Naive thymus-derived CD8-positive, alpha-beta T cell (primary cell): ENCODE measurements at places on chromosomes 13 and 19. TPM values are rescaled to one million over a fixed set of nuclear protein-coding genes. Genes with fewer than 3 reads are reported as not detected.

- DNase-seq, result no peak
Measured at GRCh38 chr19:34276614-34277013, 22.3 kb downstream of the GARRE1 start.

DNA sequence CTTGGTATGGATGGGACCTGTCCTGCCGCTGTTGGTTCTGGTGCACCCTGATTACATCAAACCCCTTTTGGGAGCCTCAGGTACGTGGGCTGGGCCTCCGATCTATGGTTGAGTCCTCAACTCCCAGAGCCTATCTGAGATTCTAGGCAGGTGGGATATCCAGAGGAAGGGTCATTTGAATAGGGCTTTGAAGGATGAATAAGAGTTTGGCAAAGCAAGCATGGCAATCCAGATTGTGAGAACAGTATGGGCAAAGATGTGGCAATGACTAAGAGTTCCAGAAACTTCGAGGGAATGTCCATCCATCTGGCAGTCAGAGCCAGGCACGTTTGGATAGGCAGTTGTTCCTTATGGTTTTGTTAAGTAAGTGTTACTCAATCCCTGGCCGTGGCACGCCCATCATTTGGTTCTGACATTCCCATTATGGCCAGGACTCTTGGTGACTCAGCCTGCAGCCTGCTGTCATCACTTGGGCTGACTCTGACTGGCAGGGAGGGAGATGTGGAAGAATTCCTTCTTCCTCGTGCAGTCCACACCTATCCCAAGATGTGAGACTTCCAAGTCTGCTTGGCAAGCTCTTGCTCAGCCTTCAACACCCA lies 21.5 kb downstream of the CYP4F22 start:
- no peak for DNase-seq

DNA sequence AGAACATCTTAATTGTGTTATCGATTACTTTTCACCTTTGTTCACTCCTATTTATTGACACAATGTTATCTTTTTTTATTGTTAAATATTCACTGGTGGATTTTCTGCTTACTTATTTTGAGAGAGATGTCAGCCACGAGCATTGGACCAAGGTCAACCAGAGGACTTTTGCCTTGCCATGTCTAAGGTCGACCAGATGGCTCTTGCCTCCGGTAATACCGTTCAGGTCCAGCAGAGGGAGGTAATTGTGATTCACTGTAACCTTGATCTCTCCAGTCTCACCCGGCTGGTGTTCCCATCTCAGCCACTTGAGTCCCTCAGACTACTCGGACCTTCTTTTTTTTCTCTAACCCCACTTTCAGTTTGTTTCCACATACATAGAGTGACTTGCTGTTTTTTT lies 1438.1 kb downstream of the UQCRFS1 start:
- DNase-seq, result no peak

NPAS1 gene
- polyA plus RNA-seq, result 0.60 TPM

- no peak for DNase-seq
Measured at GRCh38 chr13:73733706-73734105, 400.5 kb downstream of the KLF12 start.

LAIR1 gene
- 59.9 TPM for polyA plus RNA-seq

- no peak for DNase-seq
Measured at GRCh38 chr19:49543032-49543431, 15.2 kb downstream of the RCN3 start.

SHANK1 gene
- 0.96 TPM for polyA plus RNA-seq

FXYD7 gene
- 10.2 TPM for polyA plus RNA-seq

- DNase-seq, result peak; percentile 68
Measured at GRCh38 chr19:48644839-48645619, 958 bp downstream of the CA11 start.

GRCh38 chr19:38682872-38683392 lies 35.5 kb downstream of the ACTN4 start:
- no peak for DNase-seq

GRCh38 chr19:18457483-18458331 lies 19.8 kb upstream of the ISYNA1 start:
- DNase-seq, result no peak

ADAMTS10 gene
- 2.0 TPM for polyA plus RNA-seq

GRCh38 chr19:13050274-13050673 lies 52.4 kb downstream of the LYL1 start:
- no peak for DNase-seq

GRCh38 chr13:91308299-91308698 lies 39.2 kb upstream of the MIR17HG start:
- no peak for DNase-seq

- no peak for DNase-seq
Measured at GRCh38 chr19:28934631-28935030, 278.3 kb downstream of the UQCRFS1 start.

AMH gene
- polyA plus RNA-seq, result not detected

ZNF738 gene
- 3.9 TPM for polyA plus RNA-seq

DNA sequence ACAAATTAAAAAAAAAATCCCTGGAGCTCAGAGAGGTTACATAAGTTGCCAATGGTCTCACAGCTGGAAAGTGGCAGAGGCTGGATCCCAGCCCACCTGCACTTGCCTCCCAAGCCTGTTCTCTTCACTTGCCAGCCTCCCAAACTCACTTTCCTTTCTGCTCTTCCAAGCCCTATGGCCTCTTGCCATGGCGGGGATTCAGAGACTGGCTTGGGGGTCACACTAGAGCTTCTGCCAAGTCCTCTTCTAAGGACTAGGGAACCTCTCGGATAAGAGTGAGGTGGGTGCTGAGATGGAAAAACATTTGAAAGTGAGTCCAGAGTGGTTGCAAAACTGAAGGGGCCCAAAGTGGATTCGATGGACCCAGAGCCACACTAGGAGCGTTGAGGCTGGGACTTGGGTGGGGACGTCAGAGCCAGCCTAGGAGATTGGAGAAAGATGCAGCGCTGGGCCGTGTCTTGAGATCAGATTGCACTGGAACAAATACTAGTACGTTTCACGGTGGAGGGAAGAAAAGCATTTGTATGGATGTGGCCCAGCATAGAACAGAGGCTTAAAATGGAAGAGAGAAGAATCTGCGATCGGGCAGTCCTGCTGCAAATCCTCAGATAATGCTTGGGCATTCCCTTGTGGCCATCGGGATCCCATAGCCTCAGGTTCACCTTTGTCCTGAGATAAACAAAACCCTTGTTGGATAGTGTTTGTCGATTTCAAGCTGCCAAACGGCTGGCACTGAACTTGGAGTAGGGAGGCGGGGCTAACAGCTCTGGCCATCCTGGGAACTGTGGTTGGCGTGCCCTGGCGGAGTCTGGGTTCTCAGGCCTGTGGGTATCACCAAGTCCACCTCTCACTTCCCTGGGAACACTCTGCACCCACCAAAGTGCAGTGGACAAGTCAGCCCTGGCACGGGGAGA lies 84.8 kb downstream of the ING1 start:
- no peak for DNase-seq

CARS2 gene
- 35.9 TPM for polyA plus RNA-seq

DNA sequence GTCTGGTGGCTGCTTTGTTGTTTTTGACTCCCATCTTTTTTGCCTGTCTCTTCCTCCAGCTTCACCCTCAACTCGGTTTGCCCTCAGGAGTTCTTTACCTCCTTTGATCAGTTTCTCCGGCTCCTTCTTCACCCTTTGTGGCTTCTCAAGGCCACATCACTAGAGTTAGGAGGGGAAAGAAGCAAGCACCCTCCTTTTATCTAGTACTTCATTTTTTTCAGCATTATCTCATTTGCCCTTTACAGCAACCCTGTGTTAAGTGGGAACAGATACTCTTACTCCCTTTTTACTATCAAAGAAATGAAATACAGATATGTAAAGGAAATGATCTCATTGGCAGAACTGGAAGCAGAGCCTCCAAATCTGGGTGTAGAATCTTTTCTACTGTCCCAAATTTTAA lies 26.9 kb downstream of the RAP2A start:
- no peak for DNase-seq

DNA sequence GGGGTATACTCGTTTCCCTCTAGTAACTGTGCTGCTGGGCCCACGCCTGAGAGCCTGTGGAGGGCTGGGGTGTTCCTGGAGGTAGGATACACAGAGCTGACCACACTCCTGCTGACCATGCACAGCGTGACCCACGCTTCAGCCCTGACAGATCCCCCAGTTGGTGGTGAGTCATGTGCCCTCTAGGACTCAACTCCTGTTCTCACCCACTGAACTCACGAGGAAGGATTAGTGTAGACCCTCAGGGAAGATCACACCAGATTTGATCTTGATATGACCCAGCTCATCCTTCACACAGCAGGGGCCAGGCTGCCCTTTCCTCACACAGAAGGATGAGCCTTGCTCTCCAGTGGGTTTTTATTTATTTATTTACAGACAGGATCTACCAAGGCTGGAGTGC lies 13.3 kb upstream of the ACP7 start:
- no peak for DNase-seq

LILRB2 gene
- not detected for polyA plus RNA-seq

ZNF132 gene
- polyA plus RNA-seq, result 3.1 TPM

DNA sequence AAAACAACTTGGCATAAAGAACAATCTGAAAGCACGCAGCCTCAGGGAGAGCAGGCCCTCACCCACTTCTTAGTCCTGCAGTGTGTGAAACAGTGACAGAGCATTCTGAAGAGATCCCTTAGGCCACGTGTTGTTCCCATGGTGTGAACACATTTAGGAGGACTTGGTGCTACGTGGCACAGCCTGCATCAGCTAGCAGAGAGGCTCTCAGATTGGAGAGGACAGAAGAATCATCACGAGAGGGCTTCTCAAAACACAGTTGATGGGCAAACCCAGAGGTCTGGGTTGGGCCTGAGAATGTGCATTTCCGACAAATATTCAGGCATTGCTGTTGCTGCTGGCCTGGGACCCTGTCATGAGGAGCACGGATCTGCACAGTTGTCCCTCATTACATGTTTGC lies 26.1 kb upstream of the TFDP1 start:
- no peak for DNase-seq

GRCh38 chr19:11387162-11388034 lies 3.3 kb upstream of the EPOR start:
- DNase-seq, result no peak

DNA sequence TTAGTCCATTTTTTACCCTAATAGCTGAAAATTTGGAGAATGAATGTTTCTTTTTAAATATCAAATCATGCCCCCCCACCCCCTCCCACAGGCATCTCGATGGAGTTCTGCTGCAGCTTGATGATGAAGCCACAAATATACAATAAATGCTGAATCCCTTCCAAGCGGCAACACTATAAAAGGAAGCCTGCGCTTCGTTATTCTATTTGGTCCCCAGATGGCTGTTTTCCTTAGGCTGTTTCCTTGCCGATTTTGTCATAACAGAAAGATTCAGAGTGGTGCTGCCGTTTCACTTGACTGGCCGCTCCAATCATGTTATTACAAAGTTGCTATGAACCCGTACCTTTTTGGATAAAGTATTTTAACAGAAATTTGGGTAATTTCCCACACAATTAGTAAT lies 79.5 kb downstream of the MYO16 start:
- no peak for DNase-seq

GRCh38 chr13:106756446-106756845 lies 188.5 kb upstream of the ARGLU1 start:
- DNase-seq, result no peak

SLC15A1 gene
- polyA plus RNA-seq, result not detected

DNA sequence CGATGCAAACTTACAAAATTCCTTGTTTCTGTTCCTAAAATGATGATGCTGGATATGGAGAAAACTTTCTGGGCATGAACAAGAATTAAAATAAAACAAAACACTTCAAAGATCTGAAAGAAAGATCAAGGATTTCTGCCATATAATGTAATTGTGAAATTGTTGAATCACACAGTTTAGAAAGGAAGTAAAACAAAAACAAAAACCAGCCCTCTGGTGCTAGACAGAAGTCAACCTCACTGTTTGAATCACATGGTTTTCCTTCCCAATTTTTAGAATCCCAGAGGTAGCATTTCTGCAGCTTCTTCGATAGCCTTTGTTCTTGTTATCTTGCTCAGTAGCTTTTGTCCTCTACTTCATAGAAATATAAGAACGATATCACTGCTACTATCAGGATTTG lies 118.2 kb upstream of the ARGLU1 start:
- no peak for DNase-seq

SMIM44 gene
- polyA plus RNA-seq, result not detected

- DNase-seq, result no peak
Measured at GRCh38 chr19:10136936-10137335, 17.2 kb upstream of the EIF3G start.

DNA sequence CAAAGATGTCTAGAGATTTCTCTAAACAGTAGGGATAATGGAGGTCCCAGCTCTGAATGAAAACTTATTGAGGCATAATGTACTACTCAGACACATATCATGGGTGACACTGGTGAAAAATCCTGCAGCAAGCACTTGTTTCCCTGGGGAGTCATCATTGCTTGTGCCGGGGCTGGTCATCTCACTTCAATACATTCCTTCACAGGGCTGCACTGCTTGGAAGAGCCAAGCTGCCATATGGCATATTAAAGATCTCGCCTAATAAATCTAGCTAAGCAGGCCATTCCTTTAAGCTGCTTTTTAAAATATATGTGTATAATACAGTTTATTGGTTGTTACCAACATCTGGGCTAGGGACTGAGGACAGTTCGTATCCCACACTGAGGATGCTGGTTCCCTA lies 332.2 kb upstream of the GPC6 start:
- no peak for DNase-seq

ZNF223 gene
- 3.5 TPM for polyA plus RNA-seq

- no peak for DNase-seq
Measured at GRCh38 chr13:112741835-112742570, 52.2 kb downstream of the ATP11A start.

GRCh38 chr19:57667228-57667627 lies 1.5 kb upstream of the ZSCAN4 start:
- DNase-seq, result no peak

DNA sequence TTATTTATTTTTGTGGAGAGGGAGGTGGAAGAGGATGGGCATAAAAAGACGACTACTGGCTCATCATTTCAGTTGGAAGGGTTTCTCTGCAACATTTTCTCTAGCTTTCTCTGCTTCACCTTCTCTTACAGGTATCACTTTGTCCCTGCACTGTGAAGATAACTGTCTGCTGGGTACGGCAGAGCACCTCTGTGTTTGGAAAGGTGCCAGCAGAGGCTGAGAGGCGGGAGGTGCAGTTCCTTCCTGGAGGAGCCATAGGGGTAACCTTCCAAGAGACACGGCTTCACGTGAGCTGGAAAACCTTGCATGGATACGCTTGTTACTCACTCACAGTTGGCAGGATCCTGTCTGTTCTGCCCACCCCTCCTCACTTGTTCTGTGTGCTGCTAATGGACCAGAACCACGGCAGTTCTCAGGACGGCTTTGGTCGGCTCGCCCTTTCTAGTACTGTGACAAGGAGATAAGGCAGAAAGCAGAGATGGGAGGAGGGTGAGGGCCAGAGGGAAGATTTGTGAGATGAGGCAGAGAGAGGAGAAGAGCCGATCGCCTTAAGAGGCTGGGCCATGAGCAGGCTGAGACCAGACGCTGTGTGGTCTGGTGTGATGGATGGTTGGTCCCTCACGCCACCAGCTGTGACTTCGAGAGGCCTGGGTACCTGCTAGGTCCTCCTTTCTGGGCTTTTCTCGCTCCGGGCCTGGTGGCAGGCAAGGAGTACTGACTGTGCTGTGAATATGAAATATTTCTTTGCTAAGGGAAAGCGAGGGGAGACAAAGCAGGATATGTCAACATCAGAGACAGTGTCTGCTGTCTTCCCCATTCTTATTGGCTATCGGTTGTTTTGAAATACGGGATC lies 66.8 kb downstream of the MRPL57 start:
- no peak for DNase-seq

- DNase-seq, result no peak
Measured at GRCh38 chr13:37595162-37595561, 3.4 kb downstream of the POSTN start.

GRCh38 chr13:106390367-106390766 lies 145.1 kb downstream of the EFNB2 start:
- no peak for DNase-seq

GRCh38 chr19:12856653-12857052 lies 18.3 kb downstream of the MAST1 start:
- no peak for DNase-seq

COPE gene
- polyA plus RNA-seq, result 259 TPM

GRCh38 chr13:84684048-84684662 lies 801.9 kb upstream of the SLITRK1 start:
- no peak for DNase-seq
